ENCODE measurements at places on chromosomes 2 and 18.

DNA sequence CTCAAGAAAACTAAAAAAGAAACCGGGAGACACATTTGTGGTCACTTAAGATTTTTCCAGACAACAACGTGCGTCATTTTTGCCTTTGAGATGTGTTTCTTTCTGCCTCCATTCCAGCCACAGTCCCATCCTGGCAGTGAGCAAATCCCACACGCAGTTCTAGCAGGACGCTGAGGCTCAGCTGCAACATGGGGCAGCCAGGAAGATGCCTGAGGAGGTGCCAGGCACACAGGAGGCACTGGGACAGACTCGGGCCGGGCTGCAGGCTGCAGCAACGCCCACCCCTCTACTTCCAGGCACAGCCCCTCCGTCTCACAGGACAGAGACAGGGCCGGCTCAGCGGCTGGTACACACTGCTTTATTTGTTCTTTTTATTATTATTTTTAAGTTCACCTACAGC is 13.1 kb downstream of the KLF11 start:
- no peak for DNase-seq

DNA sequence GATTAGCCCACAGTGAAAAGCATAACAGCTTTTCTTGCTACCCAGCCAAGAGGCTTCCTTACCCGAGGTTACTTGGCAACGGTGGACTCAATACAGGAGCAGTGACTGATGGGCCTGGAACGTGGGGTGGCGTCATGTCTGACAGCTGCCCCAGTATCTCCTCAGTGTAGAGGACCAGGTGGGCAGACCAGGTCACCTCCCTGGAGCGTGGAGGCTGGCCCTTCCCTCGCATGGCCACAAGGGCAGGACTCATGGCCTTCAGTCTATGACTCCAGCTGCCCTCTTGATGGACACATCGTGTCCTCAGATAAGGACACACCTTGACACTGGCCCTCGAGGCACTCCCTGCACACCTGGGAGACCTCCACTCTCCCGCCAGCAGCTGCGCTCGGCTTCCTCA is 6.4 kb downstream of the ASPRV1 start:
- DNase-seq: no peak

- no peak for DNase-seq
Measured at GRCh38 chr2:46857871-46858701, 57.5 kb downstream of the MCFD2 start.

- DNase-seq: no peak
Measured at GRCh38 chr18:8063733-8064132, 496.6 kb downstream of the PTPRM start.

All from ureter (tissue), 1 donor.